Neuronal stem cell (in vitro differentiated cells): ENCODE measurements at places on chromosomes 3 and 15.

- DNase-seq: no peak
These were observed 270.2 kb upstream of the GBE1 start for GRCh38 chr3:82031596-82031995.

GRCh38 chr3:178703268-178703975, 167.2 kb downstream of the KCNMB2 start:
- no peak for DNase-seq

GRCh38 chr3:129690406-129690805, 83.9 kb upstream of the PLXND1 start:
- peak; percentile 48 for DNase-seq

DNA sequence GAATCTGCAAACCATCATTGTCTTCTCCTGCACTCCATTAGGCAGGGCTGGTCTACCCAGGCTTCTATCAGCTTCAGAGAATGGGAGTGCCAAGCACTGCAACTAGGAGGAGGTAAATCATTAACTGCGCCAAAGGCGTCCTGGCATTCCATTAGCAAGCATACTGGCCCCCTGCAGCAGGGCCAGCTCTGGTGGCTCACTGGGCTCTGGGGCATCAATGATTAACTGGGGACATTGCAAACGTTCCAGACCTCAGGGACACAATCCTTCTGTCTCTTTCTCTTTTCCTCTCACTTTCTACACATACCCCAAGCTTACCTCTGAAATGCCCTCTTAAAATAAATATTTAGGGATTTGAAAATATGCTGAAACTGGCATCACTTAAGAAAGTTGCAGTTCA, 129.0 kb downstream of the MYLK start:
- DNase-seq: no peak

GRCh38 chr3:151299006-151299405, 17.6 kb downstream of the GPR87 start:
- no peak for DNase-seq

- no peak for DNase-seq
These were observed 60.0 kb upstream of the GADL1 start for GRCh38 chr3:30954426-30954825.

- DNase-seq: no peak
These were observed 125.4 kb upstream of the RAD18 start for GRCh38 chr3:9088441-9089353.

GRCh38 chr3:194797555-194798250, 112.0 kb downstream of the FAM43A start:
- no peak for DNase-seq
